ENCODE measurements at places on chromosomes 1 and 21. TPM values are rescaled to one million over a fixed set of nuclear protein-coding genes. Genes with fewer than 3 reads are reported as not detected.

DNA sequence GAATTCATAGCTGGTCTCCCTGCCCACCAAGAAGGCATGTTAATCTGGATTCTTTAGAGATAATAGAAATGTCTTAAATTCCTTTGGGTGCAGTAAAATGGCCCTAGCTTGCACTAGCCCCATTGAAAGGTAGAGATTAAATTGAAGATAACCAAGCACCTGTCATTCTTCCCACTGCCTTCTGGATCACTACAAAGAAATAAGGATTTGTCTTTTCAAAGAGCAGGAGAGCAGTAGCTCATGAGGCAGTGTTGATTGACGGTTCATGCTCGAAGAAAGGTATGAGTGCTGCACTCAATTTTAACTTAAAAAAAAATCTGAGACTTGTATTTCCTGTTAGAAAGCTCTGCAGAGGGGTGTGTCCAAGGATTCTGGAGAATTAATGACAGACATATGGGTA, 74.9 kb upstream of the F3 start:
- no peaks in the 10 kb centered on the region for H3K36me3 ChIP-seq
- DNase-seq, result no peak
- no peak overlapping the region for H3K4me3 ChIP-seq
- H3K27ac ChIP-seq, result no peak overlapping the region
- no peaks in the 10 kb centered on the region for H3K27me3 ChIP-seq

FCGR2B gene
- not detected for total RNA-seq

CELA3A gene
- total RNA-seq, result not detected

- no peak overlapping the region for H3K4me3 ChIP-seq
- DNase-seq, result no peak
Observed at GRCh38 chr1:199132006-199132405, 493.2 kb downstream of the PTPRC start.

DNA sequence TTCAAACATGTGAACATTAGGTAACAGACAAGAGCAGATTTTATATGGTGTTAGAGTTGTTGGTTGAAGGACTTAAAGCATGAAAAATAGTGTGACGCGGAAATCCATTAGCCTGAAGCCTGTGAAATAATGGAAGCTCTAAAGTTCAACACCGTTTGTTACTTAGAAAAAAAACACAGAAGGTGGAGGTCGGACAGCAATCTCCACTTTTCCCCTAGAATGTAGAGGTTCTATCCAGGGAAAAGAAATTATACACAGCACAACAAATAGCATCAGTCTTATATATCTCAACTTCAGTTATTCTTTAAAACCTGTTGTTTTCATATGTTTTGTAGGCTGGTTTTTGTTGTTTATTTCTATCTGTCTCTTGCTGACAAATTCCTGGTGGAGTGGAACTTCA, 1.9 kb downstream of the RCAN3 start:
- no peaks in the 10 kb centered on the region for H3K36me3 ChIP-seq
- no peak overlapping the region for H3K27ac ChIP-seq
- H3K4me3 ChIP-seq, result no peak overlapping the region

KRTAP13-2 gene
- total RNA-seq, result not detected

DNA sequence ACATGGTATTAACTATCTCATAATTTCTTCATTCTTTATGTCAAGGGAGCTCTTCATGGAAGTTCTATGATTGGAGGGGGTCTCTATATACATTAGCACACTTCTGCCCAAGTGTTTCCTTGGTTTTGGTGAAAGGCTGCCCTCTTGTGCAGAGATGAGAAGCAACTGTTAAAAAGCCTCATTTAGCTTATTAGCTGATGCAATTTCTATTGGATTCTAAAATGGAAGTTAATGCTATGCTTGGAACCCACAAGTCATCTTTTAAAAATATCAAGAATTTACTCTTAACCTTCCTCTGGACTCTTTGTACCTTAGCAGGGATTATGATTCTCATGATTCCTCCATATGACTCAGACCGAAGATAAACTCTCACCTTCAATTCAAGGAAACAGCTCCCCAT, 328.9 kb downstream of the PTBP2 start:
- peak; percentile 36 for DNase-seq
- H3K4me1 ChIP-seq, result no peaks in the 10 kb centered on the region
- no peak overlapping the region for H3K4me3 ChIP-seq
- no peaks in the 10 kb centered on the region for H3K36me3 ChIP-seq
- H3K27ac ChIP-seq, result no peak overlapping the region

- no peaks in the 10 kb centered on the region for H3K27me3 ChIP-seq
- no peak overlapping the region for H3K4me3 ChIP-seq
- no peaks in the 10 kb centered on the region for H3K36me3 ChIP-seq
- no peak overlapping the region for H3K27ac ChIP-seq
- DNase-seq, result peak; percentile 49
Observed at GRCh38 chr1:43329995-43330751, 7.4 kb upstream of the MPL start.

GRCh38 chr1:17837233-17838030, 82.3 kb downstream of the ACTL8 start:
- no peak overlapping the region for H3K4me3 ChIP-seq
- no peak for DNase-seq
- H3K4me1 ChIP-seq, result no peaks in the 10 kb centered on the region
- H3K27ac ChIP-seq, result no peak overlapping the region
- H3K36me3 ChIP-seq, result no peaks in the 10 kb centered on the region
- peaks cover 25% of the 10 kb centered on the region for H3K27me3 ChIP-seq

GRCh38 chr1:59292562-59292961, 4.3 kb upstream of the FGGY start:
- no peak overlapping the region for H3K4me3 ChIP-seq
- DNase-seq, result peak; percentile 30
- H3K27me3 ChIP-seq, result no peaks in the 10 kb centered on the region
- no peaks in the 10 kb centered on the region for H3K36me3 ChIP-seq

- no peak for DNase-seq
- no peak overlapping the region for H3K27ac ChIP-seq
- no peak overlapping the region for H3K4me3 ChIP-seq
- peaks cover 55% of the 10 kb centered on the region for H3K36me3 ChIP-seq
- H3K4me1 ChIP-seq, result no peaks in the 10 kb centered on the region
Observed at GRCh38 chr1:1542766-1543705, 2.6 kb upstream of the TMEM240 start.

OR2T2 gene
- total RNA-seq, result not detected

KRTAP12-3 gene
- not detected for total RNA-seq

- H3K36me3 ChIP-seq, result no peaks in the 10 kb centered on the region
- DNase-seq, result no peak
- no peak overlapping the region for H3K4me3 ChIP-seq
Observed at GRCh38 chr1:67960766-67961165, 89.7 kb downstream of the DIRAS3 start.

CD5L gene
- total RNA-seq, result not detected

DNA sequence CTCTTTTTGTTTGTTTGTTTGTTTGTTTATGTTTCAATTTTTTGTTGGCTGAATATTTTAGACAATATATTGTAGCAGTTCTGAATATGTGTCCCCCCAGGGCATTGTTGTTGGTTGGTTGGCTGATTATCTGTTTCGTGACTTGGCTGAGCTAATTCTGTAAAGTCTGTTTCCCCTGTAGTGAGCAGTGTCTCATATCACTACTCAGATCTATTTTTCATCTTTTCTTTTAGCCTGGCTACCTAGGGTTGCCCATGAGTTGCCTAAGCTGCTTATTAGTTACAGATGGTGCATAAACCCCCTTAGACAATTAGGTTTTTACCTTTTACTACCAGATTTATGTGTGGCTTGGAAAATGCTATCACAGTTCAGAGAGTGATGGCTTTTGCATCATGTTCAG, 32.3 kb downstream of the CFAP57 start:
- H3K27me3 ChIP-seq, result no peaks in the 10 kb centered on the region
- no peaks in the 10 kb centered on the region for H3K36me3 ChIP-seq
- H3K27ac ChIP-seq, result no peak overlapping the region
- H3K4me3 ChIP-seq, result no peak overlapping the region
- DNase-seq, result no peak

- H3K4me3 ChIP-seq, result no peak overlapping the region
- no peak overlapping the region for H3K27ac ChIP-seq
- H3K27me3 ChIP-seq, result no peaks in the 10 kb centered on the region
- DNase-seq, result no peak
- H3K4me1 ChIP-seq, result peaks cover 9% of the 10 kb centered on the region
Observed at GRCh38 chr1:113676524-113676923, 82.8 kb downstream of the PHTF1 start.

FLG2 gene
- not detected for total RNA-seq

DNA sequence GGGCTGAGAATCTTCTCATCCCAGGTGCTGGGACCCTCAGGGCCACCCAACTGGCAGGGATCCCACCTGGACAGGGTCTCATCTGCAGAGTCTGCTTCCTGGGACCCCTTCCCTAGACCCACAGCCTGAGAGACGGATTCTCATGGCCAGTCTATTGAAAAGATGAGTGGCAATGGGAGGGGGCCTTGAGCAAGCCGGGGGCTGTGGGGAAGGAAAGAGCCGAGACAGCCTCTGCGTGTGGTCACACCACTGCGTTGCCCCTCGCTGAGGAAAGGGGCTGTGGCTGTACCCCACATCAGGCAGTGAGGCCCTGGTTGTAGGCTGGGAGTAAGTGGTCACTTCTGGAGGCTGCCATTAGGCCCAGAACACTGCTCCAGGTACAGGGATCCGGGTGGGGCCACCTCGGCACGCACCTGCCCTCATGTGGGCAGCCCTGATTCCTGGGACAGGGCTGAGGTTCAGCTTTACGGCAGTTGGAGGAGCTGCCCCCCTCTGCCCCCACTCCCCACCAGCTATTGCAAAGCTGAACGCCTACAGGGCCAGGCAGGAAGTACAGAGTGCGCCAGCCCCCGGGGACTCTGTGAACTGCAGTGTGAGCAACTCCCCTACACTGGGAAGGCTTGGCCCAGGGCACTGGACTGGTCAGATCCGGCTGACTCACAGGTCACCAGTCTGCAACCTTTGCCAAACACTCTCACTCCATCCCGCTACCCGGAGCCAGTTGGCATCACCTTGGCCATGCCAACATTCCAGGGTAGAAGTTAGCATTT, 106.9 kb downstream of the RIPK4 start:
- DNase-seq, result no peak
- H3K36me3 ChIP-seq, result no peaks in the 10 kb centered on the region
- H3K27ac ChIP-seq, result no peak overlapping the region
- no peak overlapping the region for H3K4me3 ChIP-seq
- H3K27me3 ChIP-seq, result no peaks in the 10 kb centered on the region

DNA sequence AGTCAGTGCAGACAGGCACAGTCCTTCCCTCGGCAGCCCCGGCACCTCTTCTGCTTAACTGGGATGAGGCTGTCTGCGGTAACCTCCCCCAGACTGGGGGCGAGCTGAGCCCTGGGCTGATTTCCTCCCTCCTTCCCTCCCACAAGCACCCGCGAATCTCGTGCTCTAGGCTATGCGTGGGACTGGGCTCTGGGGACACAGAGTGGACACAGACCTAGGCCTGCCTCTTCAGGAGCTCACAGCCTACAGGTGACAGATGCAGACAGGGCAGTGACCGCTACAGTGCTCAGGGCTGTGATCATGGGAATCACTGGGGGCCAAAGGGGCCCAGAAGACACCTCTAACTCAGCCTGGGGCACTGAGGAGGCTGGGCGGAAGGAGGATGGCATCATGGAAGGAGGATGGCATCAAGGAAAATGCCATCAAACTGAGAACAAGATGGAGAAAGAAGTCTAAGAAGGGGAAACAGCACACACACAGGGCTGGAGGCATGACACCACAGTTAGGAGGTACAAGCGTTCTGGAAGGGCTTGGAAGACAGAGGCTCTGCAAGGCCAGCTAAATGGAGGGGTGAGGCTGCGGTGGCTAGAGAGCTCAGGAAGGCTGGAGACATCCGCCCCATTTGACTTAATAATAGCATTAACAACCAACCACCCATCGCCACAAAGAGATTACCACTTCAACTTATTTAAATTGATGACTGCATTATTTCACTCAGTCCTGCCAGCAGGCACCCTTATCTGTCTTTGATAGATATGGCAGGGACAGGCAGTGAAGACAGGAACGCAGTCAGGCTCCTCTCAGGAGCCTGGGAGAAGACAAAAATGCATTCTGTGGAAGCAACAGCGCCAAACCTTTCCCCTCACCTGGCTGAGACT, 4.2 kb downstream of the TTC39A start:
- DNase-seq, result no peak
- H3K27ac ChIP-seq, result no peak overlapping the region
- no peak overlapping the region for H3K4me3 ChIP-seq
- no peaks in the 10 kb centered on the region for H3K36me3 ChIP-seq
- H3K4me1 ChIP-seq, result peaks cover 5% of the 10 kb centered on the region
- no peaks in the 10 kb centered on the region for H3K27me3 ChIP-seq

CA6 gene
- not detected for total RNA-seq

C21orf58 gene
- total RNA-seq, result 33.0 TPM

DNA sequence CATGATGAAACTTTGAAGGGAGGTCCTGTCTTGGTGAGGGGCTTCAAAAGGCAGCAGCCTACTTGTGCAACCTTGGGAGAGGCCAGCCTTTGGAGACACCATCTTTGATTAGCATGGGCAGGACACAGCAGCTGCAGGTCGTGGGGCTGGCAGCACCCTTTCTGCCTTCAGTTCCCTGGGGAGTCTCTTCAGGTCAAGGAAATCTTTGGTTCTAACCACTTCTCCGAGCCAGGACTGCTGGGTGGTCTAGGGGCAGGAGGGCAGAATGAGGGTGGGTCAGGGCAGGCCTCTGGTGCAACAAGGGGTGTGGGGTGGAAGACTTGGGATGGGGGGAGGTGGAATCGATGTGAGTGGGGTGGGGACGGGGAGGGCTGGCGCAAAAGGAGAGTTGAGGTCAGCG, 269.7 kb downstream of the FOXD2 start:
- no peak overlapping the region for H3K27ac ChIP-seq
- no peaks in the 10 kb centered on the region for H3K27me3 ChIP-seq
- peaks cover 18% of the 10 kb centered on the region for H3K4me1 ChIP-seq
- H3K36me3 ChIP-seq, result no peaks in the 10 kb centered on the region
- DNase-seq, result no peak
- no peak overlapping the region for H3K4me3 ChIP-seq

RORC gene
- not detected for total RNA-seq

GRCh38 chr1:56967900-56968832, 2.4 kb upstream of the C8B start:
- no peaks in the 10 kb centered on the region for H3K4me1 ChIP-seq
- H3K27ac ChIP-seq, result no peak overlapping the region
- H3K27me3 ChIP-seq, result 0 out of 2 replicates have a peak, but pooled peaks cover 3% of the 10 kb centered on the region
- no peak overlapping the region for H3K4me3 ChIP-seq
- peak; percentile 42 for DNase-seq
- H3K36me3 ChIP-seq, result no peaks in the 10 kb centered on the region

SH2D5 gene
- 10.7 TPM for total RNA-seq
